ENCODE measurements at places on chromosomes 4 and X.
A peak's percentile ranks its signal among the peaks of the same experiment; 100 is the strongest.

DNA sequence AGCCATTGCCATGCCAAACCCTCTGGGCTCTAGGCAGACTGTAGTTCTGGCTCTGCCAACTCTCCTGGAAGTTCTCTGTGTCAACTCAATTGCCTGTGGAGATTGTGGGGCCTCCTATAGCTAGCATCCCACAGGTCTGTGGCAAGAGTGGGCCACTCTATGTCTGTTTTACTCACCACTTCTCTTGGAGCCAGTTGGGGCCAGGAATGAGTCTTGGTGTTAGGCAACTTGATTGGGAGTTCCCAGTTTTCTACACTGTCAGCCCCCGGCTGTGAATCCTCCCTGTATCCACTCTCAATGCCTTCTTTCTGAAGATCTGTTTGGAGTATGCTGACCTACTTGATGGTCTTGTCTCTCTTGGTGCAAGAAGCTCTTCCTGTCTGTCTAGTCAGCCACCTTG lies 48.2 kb upstream of the EPGN start:
- no peak for DNase-seq

GRCh38 chr4:110514889-110515479 lies 39.0 kb downstream of the ENPEP start:
- no peak for DNase-seq

GRCh38 chr4:90572996-90573395 lies 445.8 kb downstream of the CCSER1 start:
- DNase-seq: no peak

DNA sequence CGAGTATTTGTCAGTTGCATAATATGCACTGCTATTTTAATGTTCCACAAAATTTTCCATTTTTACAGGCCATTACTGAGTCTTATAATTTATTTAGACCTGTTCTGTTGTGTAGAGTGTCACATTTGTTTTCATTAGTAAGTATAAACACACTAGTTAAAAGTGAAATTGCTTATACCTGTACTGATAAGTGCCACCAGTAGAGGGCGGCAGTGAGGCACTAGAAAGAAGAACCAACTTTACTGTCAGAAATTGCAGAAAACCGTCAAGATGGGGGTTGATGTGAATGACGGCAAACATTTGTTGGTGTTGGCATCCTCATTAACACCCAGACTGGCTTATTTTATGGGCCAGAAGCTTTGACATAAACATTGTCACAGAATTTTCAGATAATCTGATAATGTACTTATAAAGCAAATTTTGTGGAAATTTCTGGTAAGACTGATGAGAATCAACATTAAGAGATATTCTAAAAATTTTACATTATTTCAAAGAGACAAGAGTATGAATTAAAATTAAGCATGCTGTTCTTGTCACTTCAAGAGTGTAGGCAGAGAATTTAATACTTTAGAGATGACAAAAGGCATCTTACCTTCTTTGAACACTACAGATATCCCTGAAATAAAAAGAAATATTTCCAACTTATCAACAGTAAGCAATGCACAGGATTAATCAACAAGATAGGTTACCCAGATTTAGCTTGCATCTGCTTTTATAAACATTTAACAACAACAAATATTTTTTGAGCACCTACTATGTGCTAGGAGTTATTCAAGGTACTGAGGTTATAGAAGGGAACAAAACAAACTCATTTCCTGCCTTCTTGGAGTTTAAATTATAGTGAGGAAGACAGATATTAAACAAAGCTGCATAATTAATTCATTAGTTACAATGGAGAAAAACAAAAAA lies 24.9 kb downstream of the ALPK1 start:
- DNase-seq: peak; percentile 70

GRCh38 chrX:102745857-102746584 lies 25.5 kb downstream of the GPRASP3 start:
- no peak for DNase-seq

DNA sequence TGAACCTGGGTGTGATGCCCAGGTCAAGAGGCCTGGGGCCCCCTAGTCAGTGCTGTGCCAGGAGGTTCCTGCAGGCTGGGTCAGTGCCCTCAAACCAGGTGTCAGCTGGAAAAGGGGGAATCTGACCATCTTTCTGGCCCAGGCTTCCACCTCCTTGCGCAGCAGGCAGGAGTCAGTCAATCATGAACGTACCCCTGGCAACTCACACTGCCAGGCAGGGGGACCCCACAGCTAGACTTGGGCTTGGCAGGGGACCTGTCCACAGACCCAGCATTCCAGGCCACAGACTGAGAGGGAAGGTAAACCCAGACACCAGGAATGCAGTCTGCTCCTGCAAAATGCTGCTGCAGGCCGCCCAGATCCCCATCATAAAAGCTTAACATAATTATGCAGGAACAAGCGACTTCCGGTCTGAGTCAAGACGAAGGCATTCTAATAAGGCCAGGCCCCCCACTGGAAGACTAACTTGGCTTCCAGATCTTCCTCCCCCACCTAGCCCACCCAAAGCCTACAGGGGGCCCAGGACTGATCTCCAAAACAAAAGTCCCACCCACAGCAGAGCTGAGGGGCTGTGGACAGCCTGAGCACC lies 156.3 kb downstream of the BCOR start:
- no peak for DNase-seq
